Uterine smooth muscle cell (primary cell): ENCODE measurements at places on chromosomes 2 and 18. TPM values are rescaled to one million over a fixed set of nuclear protein-coding genes. Genes with fewer than 3 reads are reported as not detected.

Gene LYPD6B
- not detected in 2 replicates for total RNA-seq

Gene FBXO48
- total RNA-seq, result 0.37 and 0.66 TPM in 2 replicates

Gene LIMS2
- total RNA-seq, result 0.33 and 1.4 TPM in 2 replicates

Gene TGOLN2
- total RNA-seq, result 108 and 121 TPM in 2 replicates

Gene C2orf66
- under 0.01 and 0.12 TPM in 2 replicates for total RNA-seq

Gene FHOD3
- 16.3 and 19.7 TPM in 2 replicates for total RNA-seq

Gene FAP
- 206 and 269 TPM in 2 replicates for total RNA-seq

Gene GYPC
- total RNA-seq, result 81.0 and 82.4 TPM in 2 replicates

Gene TRAK2
- total RNA-seq, result 63.4 and 68.9 TPM in 2 replicates

Gene ACSL3
- total RNA-seq, result 215 and 222 TPM in 2 replicates

Gene MC2R
- not detected in 2 replicates for total RNA-seq

Gene COL4A3
- 0.25 and 1.1 TPM in 2 replicates for total RNA-seq

Gene FN1
- total RNA-seq, result 2,380 and 5,716 TPM in 2 replicates

Gene SLC38A11
- total RNA-seq, result 0.22 and 1.5 TPM in 2 replicates

Gene GPR45
- not detected in 2 replicates for total RNA-seq

Gene SATB2
- total RNA-seq, result 4.9 and 6.6 TPM in 2 replicates

Gene LIMS3
- 13.9 and 14.7 TPM in 2 replicates for total RNA-seq

Gene C2orf78
- not detected in 2 replicates for total RNA-seq

Gene CAPN13
- total RNA-seq, result not detected in 2 replicates

Gene DSG4
- total RNA-seq, result not detected in 2 replicates

Gene SYT4
- total RNA-seq, result not detected in 2 replicates

Gene CFAP221
- total RNA-seq, result 0.12 TPM in 1 of 2 replicates, not detected in the other

Gene ALK
- under 0.01 TPM in 1 of 2 replicates, not detected in the other for total RNA-seq

Gene RNU2-63P
- total RNA-seq, result 23.4 TPM in 1 of 2 replicates, not detected in the other

Gene TANC1
- 12.4 and 27.7 TPM in 2 replicates for total RNA-seq

Gene AAMP
- total RNA-seq, result 160 and 195 TPM in 2 replicates

Gene PPP4R1
- total RNA-seq, result 113 and 114 TPM in 2 replicates

Gene PARD6G
- 1.3 and 6.1 TPM in 2 replicates for total RNA-seq

Gene GCG
- not detected in 2 replicates for total RNA-seq

Gene TPO
- total RNA-seq, result under 0.01 TPM in 1 of 2 replicates, not detected in the other

Gene RAPGEF4
- 0.44 and 1.00 TPM in 2 replicates for total RNA-seq

Gene LRRTM1
- total RNA-seq, result 0.25 and 0.44 TPM in 2 replicates

Gene GALNT14
- total RNA-seq, result 0.33 and 1.2 TPM in 2 replicates

Gene ANKRD39
- total RNA-seq, result 11.0 and 11.7 TPM in 2 replicates

Gene SNRNP27
- 46.1 and 61.5 TPM in 2 replicates for total RNA-seq

Gene RASGRP3
- total RNA-seq, result 0.62 and 2.9 TPM in 2 replicates

Gene NR4A2
- 0.11 and 0.25 TPM in 2 replicates for total RNA-seq

Gene DRC1
- total RNA-seq, result under 0.01 and 0.22 TPM in 2 replicates

Gene TNS1
- total RNA-seq, result 64.6 and 97.8 TPM in 2 replicates
